ENCODE measurements at places on chromosomes 7 and 10.

GRCh38 chr10:6958254-6958653 is 378.2 kb upstream of the PRKCQ start:
- DNase-seq: no peak

DNA sequence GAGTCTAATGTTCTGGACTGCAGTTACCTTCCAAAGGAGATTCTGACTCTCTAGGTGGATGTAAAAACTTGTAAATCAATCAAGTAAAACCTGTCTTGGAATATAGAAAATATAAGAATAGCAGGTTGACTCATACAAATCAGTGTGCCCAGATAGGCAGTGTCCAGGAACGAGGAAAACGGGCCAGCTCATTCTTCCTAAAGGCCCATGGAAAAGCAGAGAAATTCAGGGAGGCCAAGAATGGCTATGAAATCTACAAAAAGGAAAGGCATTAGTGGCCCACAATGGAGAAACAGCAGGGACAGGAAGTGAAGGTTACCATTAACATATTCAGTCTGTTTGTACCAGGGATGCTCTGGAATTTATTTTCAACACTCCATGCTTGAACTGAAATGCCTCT is 14.9 kb downstream of the GLI3 start:
- no peak for DNase-seq

GRCh38 chr10:97363071-97363470 is 28.5 kb upstream of the FRAT2 start:
- DNase-seq: no peak

GRCh38 chr10:7622969-7623368 is 43.8 kb downstream of the ITIH5 start:
- no peak for DNase-seq

GRCh38 chr7:104179178-104179577 is 28.6 kb downstream of the ORC5 start:
- DNase-seq: peak; percentile 42

DNA sequence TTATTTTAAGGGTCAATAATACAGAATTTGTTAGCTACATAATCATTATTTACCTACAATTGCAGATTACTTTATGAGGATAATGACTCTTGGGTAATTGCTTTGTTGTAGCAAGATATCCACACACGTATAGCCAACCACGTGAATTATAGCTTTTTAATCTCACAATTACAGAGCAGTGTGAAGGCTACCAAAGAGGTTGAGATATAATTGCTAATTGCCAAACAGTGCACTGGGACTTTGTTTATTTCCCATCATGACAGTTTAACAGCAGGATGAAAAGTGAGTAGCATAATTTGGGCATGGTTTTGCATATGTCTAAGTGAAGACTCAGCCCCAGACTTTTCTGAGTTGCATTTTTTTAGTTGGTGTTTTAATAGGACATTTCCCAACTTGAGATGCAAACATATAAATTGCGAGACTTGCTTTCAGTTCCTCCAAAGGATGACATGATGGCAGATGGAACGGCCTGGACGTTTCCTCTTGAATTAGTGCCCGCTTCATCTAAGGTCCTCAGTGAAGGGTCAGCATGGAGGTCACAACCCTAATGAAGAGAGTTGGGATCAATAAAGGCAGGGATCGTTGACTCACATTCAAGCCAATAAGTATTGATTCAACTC is 180.7 kb upstream of the GPR26 start:
- DNase-seq: no peak

- DNase-seq: no peak
These were observed 99.4 kb downstream of the RNF216 start for GRCh38 chr7:5681979-5682546.

GRCh38 chr10:54559498-54559897 is 241.5 kb downstream of the PCDH15 start:
- peak; percentile 1 for DNase-seq

- no peak for DNase-seq
These were observed 55.9 kb downstream of the ZNF467 start for GRCh38 chr7:149717481-149717880.

GRCh38 chr7:150371996-150372270 is 3.3 kb downstream of the REPIN1 start:
- no peak for DNase-seq

DNA sequence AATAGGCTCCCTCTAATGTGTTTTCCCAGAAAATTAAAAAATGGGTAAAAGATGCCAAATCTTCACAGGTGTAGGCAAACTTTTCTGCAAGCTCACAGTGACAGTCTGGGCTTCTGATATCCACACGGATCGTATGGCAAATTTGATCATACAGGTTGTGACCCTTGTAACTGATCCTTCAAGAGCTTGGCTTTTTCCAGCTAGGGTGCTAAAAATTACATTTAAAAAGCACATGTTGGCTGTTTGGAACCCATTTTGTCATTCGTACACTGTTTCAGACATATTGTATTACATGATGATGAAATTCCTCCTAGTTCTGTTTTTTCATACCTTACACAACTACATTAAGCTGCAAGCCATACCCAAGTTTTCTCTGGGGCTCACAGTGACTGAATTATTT is 138.7 kb downstream of the GFRA1 start:
- DNase-seq: no peak

- no peak for DNase-seq
These were observed 3.9 kb downstream of the NDST2 start for GRCh38 chr10:73807471-73807870.

DNA sequence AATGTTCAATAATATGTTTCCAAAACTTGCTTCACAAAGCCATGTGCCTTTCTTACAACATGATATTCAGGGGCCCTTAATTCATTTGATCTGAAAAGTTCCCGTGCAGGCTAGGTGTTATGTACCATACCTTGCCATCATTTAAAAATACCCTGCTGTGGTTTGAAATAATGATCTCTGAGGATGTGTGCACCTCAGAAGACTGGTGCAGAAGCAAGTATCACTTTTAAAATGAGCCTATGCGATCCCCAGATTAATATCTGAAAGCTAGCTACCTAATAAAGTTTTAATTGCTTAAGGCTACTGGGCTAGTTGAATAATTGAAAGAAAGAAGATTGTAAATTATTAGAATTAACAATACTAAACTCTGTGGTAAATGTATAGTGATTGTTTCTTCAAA is 262.4 kb downstream of the CDK14 start:
- DNase-seq: no peak

GRCh38 chr10:103757531-103758293 is 97.7 kb downstream of the SH3PXD2A start:
- peak; percentile 83 for DNase-seq

GRCh38 chr10:123027861-123028260 is 19.1 kb downstream of the ACADSB start:
- DNase-seq: no peak

DNA sequence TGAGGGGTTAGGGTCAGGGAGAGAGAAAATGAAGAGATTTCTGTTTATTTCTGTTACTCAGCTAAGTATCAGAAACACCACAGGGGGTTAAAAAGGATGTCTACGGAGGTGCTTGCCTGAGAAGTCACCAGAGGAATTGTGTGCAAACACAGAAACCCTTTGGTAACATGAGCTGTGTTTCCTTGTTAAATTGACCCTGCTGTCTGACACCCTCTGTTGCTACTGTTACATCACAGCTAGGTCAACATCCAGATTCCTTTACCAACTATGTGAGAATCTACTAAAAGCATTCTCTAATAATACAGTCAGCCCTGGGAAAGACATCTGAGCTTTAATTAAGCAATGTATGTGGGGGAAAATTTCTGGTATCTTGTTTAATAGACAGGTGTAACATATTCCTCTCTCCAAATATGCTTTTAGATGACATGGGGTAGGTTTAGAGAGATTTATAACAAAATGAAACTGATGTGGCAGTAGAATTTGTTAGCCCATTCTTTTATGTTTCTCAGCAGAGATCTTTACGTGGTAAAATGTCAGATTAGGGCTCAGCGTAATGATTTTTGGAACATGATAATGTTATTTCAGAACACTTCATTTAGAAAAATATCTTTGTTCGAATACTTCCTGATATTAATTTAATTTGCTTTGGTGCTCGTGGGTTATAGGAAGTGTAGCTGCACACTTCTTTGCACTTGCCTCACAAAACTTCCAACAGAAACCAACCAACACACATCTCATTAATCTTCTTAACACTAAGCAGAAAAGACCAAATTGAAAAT is 168.0 kb upstream of the AHR start:
- DNase-seq: peak; percentile 39

DNA sequence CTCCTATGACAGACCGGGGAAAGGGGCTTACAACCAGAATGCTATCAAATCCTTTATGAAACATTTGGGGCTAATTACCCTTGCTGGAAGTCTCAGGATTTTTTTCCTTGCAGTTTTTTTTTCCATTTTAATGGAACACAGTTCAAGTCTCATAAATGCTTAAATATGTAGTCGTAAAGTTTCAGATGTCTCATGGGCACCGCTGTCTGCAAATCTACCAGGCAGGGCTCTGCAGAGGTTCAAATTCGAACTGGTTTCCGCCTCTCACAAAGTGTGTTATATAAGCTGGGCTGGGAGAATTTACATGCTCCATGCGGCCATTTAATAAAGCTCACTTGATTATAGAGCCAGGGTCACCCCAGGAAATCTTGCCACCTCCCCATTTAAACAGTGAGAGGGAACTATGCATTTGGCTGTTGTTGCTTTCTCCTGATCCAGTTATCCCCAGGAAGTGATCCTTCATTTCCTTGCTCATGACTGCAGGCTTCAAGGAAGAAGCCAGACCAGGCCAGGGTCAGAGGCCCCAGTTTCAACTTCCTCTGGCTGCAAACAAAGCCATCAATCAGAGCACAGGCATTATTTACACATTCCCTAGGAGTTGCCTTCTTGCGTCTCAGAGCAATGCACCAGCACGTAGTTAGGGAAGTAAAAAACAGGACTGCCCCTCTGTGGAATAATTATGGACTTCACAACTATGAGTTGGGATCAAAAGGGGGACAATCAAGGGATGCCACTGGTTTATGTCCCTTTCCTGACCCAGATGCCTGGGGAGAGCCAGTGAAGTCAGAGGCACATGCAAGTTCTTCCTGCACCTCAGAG is 358.8 kb downstream of the PRPF18 start:
- DNase-seq: peak; percentile 24

DNA sequence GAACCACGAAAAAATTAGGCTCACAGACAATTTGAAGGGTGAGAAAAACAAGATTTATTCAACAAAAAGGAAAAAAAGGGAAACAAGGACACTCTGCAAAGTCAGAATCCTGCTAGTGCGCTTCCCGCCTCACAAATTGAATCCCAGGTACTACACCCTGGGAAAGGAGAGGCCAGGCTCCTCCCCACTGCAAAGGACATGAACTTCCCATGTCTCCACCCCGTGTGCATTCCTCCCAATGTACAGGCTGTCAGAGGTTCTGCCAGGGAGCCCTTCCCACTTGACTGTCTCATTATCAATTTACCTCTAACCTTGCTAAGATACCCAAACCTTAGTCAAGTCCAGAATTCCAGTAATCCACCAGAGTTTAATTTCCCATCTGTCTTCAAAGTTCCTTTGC is 70.4 kb upstream of the CDK1 start:
- DNase-seq: no peak

- DNase-seq: no peak
These were observed 102.9 kb downstream of the FAM204A start for GRCh38 chr10:118239236-118239630.

GRCh38 chr10:48431871-48432270 is 125.4 kb downstream of the MAPK8 start:
- DNase-seq: no peak

- DNase-seq: no peak
These were observed 345.5 kb downstream of the GALNT17 start for GRCh38 chr7:71477441-71477840.

DNA sequence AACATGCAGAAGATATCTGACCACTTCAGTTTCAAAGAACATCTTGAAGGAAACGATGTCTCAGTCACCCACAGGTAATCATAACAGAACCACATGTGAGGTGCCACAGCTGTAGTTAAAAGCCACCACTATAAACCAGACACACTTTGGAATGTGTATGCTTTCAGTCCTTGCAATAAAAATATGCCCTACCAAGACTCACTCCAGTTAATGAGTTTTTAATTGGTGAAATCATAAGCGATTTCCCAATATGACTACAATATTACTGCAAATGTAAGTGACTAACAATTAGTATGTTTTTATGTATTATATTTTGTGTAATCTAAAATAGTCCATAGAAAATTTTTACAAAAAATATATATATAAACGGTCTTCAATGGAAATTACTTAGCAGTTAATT is 428.2 kb downstream of the PARD3 start:
- no peak for DNase-seq

DNA sequence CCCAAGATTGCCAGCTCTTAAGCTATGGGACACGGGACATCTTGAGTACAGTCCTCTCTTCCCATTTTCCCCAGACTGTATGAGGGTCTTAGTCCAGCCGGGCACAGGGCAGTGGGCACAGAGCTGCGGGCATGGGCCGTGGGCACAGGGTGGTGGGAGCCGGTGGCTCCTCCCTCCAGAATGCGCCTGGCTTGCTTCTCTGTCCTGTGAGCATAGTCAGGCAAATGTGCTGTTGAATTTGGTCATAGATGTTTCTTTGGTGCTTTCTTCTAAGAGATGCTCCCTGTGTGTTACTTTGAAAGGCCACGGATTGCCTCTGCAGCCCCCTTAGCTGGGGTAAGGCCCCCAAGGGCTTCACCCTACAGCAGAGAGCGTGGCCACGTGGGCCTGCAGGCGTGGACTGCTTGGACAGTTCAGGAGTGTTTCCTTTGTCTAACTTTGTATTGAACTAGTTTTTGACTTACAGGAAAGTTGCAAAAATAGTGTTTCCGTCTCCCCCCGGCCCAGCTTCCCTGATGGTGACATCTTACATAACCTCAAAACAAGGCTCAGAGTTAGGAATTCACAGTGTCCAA is 24.7 kb downstream of the LRRC27 start:
- no peak for DNase-seq

GRCh38 chr10:17758896-17759295 is 6.9 kb downstream of the TMEM236 start:
- DNase-seq: no peak

- no peak for DNase-seq
These were observed 5.2 kb downstream of the GHRHR start for GRCh38 chr7:30968747-30969603.

DNA sequence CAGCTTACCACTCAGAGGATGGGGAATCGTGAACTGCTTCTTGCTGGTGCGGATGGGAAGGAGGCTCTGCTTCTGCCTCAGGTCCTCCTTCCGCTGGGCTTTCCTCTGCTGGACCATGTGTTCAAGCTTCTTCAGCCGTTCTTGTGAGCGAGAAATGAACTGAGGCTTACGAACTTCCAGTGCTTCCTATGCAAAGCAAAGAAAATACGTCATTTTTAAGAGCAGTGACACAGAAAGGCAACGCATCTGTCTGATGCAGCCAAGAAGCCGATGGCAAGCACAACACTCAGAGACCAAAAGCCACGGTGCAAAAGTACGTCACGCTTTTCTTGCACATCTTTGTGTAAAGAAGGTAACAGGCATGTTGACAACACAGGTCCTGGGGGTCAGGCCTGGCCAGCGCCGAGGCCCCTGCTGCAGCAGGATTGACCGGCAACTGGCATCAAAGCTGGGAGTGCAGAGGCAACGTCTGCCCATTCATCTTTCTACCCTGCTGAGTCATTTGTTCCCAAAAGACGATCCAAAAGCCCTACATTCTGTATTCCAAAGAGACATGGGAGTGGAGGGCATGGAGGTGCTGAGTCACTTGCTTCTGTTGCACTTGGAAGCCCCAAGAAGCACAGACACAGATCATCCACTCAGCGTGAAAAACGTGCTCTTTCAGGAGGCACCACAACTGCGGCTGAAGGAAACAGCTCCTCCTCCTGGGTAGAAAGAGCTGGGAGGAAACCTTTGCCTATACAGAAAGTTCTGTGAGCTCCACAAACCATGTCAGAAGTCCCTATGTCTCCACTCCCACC is 71.0 kb upstream of the ADAM12 start:
- peak; percentile 42 for DNase-seq

GRCh38 chr7:40073239-40073638 is 61.2 kb downstream of the MPLKIP start:
- no peak for DNase-seq
